ENCODE measurements at places on chromosomes 16 and 17. TPM values are rescaled to one million over a fixed set of nuclear protein-coding genes. Genes with fewer than 3 reads are reported as not detected.

DNA sequence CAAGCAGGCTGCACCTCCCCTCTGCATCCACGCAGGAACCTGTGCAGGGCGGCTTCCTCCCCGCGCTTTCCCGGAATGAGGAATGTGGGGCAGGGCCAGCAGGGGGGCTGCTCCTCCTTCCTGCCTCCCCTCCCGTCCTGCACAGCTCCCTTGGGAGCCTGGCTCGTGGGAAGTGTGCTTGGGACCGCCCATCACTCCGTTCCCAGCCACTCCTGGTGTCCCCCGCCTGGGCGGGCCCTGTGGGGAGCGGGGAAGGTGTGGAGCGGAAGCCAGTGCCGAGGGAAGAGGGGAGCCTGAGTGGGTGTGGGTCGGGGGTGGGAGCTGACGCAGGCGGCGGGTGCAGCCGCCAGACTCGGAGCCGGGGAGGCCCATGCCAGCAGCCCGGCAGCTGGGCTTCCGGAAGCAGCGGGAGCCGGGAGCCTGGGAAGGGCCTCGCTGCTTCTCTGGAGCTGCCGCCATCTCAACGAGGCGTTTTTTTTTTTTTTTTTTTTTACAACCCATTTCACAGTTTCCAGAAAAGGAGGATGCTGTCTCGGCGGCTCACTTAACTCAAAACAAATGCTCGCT lies 24.1 kb downstream of the BAHCC1 start:
- DNase-seq = peak; percentile 89
- H3K4me1 ChIP-seq = peaks cover 38% of the 10 kb centered on the region
- H3K27ac ChIP-seq = peak overlapping the region; percentile 91

DNA sequence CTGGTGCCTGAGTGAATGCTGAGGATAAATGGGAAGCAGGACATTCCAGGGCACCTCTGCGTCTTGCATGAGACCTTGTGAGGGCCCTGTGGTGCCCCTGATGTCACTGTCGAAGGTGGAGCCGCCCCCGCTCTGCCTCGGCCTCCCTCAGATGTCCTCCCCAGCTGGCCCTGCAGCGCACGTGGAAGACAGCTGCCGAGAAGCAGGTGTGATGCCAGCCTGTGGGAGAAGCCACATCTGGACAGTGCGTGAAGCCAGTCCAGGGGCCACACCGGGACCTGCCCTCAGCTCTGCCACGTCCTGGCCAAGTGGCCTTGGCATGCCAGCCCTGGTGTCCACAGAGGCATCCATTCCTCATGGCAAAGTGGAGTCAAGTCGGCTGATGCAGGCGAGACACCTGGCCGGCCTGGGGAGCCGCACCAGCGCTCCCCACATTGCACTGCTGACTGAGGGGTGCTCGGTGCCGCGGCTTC lies 21.6 kb upstream of the METRNL start:
- peaks cover 2% of the 10 kb centered on the region for H3K27me3 ChIP-seq
- DNase-seq = no peak
- H3K4me1 ChIP-seq = peaks cover 31% of the 10 kb centered on the region
- H3K27ac ChIP-seq = no peak overlapping the region

- peaks cover 6% of the 10 kb centered on the region for H3K36me3 ChIP-seq
- no peaks in the 10 kb centered on the region for H3K27me3 ChIP-seq
- peaks cover 23% of the 10 kb centered on the region for H3K4me1 ChIP-seq
- peak; percentile 22 for DNase-seq
Observed at GRCh38 chr16:4624827-4625559, 367 bp downstream of the MGRN1 start.

Gene TGFB1I1
- total RNA-seq = 163 TPM

Gene NPIPA8
- total RNA-seq = 17.8 TPM

- peaks cover 23% of the 10 kb centered on the region for H3K4me1 ChIP-seq
- no peak overlapping the region for H3K4me3 ChIP-seq
- peaks cover 11% of the 10 kb centered on the region for H3K36me3 ChIP-seq
- no peak for DNase-seq
- peaks cover 10% of the 10 kb centered on the region for H3K27me3 ChIP-seq
- no peak overlapping the region for H3K27ac ChIP-seq
Observed at GRCh38 chr16:86987746-86988670, 329.2 kb downstream of the C16orf95 start.

- no peak within 1 kb of the TSS for H3K4me3 ChIP-seq
- H3K36me3 ChIP-seq = no peaks in the 10 kb centered on the region
- H3K27me3 ChIP-seq = peaks cover 10% of the 10 kb centered on the region
- no peak within 1 kb of the TSS for H3K27ac ChIP-seq
- H3K4me1 ChIP-seq = peaks cover 21% of the 10 kb centered on the region
Observed at GRCh38 chr16:31135535-31136286, at the start of gene PRSS8. PRSS8 (minus strand) TSS chr16:31135727; CDS start chr16:31135498, 229 bp downstream.

Gene TNK1
- 0.46 TPM for total RNA-seq

Gene MMP2
- 607 TPM for total RNA-seq

Gene HSD17B1
- total RNA-seq = 1.6 TPM

GRCh38 chr16:84774810-84775209 lies 45.0 kb upstream of the CRISPLD2 start:
- peak overlapping the region; percentile 65 for H3K27ac ChIP-seq
- peaks cover 16% of the 10 kb centered on the region for H3K4me1 ChIP-seq
- peaks cover 41% of the 10 kb centered on the region for H3K36me3 ChIP-seq
- DNase-seq = peak; percentile 78
- peaks cover 2% of the 10 kb centered on the region for H3K27me3 ChIP-seq

- H3K27ac ChIP-seq = no peak overlapping the region
- peaks cover 61% of the 10 kb centered on the region for H3K4me1 ChIP-seq
- DNase-seq = no peak
- no peaks in the 10 kb centered on the region for H3K27me3 ChIP-seq
- H3K4me3 ChIP-seq = no peak overlapping the region
Observed at GRCh38 chr16:80988756-80989155, 17.9 kb downstream of the CMC2 start.

Gene DNAI2
- not detected for total RNA-seq

Gene HID1
- total RNA-seq = 0.13 TPM

DNA sequence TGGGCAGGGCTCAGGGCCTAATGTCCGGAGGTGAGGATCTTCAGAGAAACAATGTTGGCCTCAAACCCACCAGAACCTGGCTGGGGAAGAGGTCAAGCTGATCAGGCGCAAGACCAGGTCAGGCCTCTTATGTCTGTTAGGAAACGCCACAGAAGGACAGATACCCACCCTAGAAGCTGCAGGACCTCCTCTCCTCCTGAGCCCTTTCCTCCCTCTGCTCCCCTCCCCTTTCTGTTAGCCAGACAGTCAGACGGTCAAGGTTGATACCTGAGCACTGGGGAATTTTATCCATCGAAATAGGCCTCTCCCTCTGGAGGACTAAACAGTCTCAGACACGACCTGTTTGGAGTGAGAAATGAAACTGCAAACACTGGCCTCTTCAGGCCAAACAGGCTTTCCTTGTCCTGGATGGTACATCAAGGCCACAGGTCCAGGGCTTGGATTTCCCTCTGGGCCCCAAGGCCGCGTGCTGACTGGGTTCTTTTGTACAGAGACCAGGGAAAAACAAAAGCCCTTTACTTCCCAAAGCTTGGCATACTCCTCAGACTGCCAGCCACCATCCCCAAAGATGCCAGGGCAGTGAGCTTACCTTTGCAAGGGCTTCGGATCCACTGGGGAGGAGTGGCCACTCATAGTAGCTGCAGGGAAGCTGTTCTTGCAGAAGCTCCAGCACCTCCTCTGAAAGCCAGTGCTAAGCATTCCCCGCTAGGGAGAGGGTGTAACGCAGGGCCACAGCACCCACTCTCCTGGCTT lies 135.8 kb downstream of the CCDC182 start:
- no peaks in the 10 kb centered on the region for H3K36me3 ChIP-seq
- DNase-seq = no peak
- H3K4me1 ChIP-seq = peaks cover 25% of the 10 kb centered on the region

Gene C16orf90
- not detected for total RNA-seq

Gene SLC52A1
- total RNA-seq = not detected

Gene WFIKKN1
- total RNA-seq = 0.14 TPM

GRCh38 chr17:41118721-41119120 lies 548 bp upstream of the KRTAP4-11 start:
- H3K4me1 ChIP-seq = peaks cover 83% of the 10 kb centered on the region
- H3K27me3 ChIP-seq = no peaks in the 10 kb centered on the region
- peak overlapping the region; percentile 77 for H3K27ac ChIP-seq
- H3K36me3 ChIP-seq = peaks cover 20% of the 10 kb centered on the region
- H3K4me3 ChIP-seq = peak overlapping the region; percentile 17

DNA sequence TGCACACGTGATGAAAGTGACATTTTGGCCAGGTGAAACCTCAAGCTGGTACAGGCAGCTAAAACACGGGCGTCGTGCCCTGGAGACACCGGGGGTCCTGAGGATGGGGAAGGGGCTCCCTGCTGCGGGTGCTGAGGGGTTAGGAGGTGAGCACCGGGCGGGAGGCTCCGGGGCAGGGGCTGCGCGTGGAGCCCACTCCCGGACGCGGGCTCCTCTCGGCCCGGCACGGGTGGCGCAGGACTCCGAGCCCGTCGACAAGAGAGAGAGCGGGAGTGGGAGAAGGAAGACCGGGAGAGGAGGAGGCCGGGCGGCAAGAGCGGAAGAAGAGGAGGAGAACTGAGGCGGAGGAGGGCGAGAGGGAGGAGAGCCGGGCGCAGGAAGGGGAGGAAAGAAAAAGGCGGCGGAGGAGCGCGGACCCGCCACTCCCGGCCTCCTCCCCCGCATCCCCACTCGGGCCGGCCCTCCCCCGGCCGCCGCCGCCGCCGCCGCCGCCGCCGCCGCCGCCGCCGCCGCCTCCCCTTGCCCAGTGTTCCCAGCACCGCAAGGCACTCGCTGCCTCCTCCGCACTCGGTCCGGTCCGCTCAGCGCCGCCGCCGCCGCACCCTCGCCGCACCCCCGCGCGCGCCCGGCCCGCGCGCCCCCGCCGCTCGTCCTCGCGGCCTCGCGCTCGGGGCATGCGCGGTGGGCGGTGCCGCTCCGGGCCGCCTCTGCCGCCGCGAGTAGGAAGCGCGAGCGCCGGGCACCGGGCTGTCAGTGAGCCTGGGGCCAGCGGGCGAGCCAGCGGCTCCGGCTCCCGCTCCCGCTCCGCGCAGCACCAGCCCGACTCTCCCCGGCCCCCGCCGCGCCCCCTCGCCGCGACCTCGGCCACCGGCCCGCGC lies at the start of gene PRKCA:
PRKCA (plus strand) TSS at position 750 of the 878 bp plus-strand sequence.
- H3K36me3 ChIP-seq = peaks cover 41% of the 10 kb centered on the region
- peak within 1 kb of the TSS; percentile 85 for H3K27ac ChIP-seq
- peak; percentile 56 for DNase-seq
- H3K27me3 ChIP-seq = peaks cover 2% of the 10 kb centered on the region

DNA sequence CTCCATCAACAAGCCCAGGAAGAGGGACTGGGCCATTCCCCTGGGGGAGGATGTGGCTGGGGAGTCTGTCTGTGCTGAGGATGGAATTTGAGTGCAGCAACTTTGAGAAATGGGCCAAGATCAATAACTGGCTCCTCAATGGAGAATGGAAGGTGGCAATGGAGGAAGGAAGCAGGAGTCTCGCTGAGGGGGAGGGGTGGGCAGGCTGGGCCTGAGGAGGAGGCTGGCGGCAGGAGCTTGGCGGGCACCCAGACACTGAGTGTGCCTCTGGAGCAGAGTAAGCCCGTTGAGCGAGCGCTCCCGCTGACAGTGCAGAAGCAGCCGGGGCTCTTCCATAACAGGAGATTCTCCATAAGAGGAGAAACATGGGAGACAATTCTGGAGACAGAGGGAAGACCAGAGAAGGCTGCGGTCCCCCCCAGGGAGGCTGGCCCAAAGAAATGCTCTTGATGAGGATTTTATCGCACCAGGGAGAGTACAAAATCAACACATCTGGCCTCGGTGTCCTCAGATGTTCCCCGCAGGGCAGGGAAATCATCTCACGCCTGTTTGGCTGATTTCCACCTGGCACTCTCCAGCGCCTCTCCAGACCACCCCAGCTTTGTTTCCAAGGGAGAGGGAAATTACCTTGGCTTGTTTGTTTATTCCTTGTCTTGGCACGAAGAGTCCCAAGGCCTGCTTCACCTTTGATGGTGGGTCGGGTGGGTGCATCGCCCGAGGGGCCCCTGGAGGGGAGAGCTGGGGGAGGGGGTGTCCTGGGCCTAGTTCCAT lies 2.8 kb upstream of the MMP15 start:
- peaks cover 5% of the 10 kb centered on the region for H3K27me3 ChIP-seq
- H3K27ac ChIP-seq = peak overlapping the region; percentile 23
- H3K4me3 ChIP-seq = peak overlapping the region; percentile 60
- peaks cover 24% of the 10 kb centered on the region for H3K4me1 ChIP-seq
- H3K36me3 ChIP-seq = no peaks in the 10 kb centered on the region

Gene TBC1D3
- total RNA-seq = 0.10 TPM

Gene CASKIN1
- total RNA-seq = 1.6 TPM

GRCh38 chr17:12974005-12974531 lies 43.8 kb downstream of the ELAC2 start:
- no peaks in the 10 kb centered on the region for H3K36me3 ChIP-seq
- no peak overlapping the region for H3K27ac ChIP-seq
- peaks cover 11% of the 10 kb centered on the region for H3K4me1 ChIP-seq
- H3K4me3 ChIP-seq = peak overlapping the region; percentile 65
- no peak for DNase-seq

All from HFFc6 (cell line).